Astrocyte (in vitro differentiated cells and primary cell): ENCODE measurements at places on chromosomes 4 and X. TPM values are rescaled to one million over a fixed set of nuclear protein-coding genes. Genes with fewer than 3 reads are reported as not detected.

The EPHA5 gene
- 1.2 and 1.3 TPM in 2 replicates for total RNA-seq

The ZFYVE28 gene
- 0.31 and 0.68 TPM in 2 replicates for total RNA-seq

The TCEAL6 gene
- not detected in 2 replicates for total RNA-seq

The POU3F4 gene
- 0.18 and 0.31 TPM in 2 replicates for total RNA-seq
